ENCODE measurements at places on chromosomes 3 and 15.

- no peak for DNase-seq
Measured at GRCh38 chr3:9172851-9173321, 76.6 kb downstream of the SRGAP3 start.

GRCh38 chr15:83163032-83163431 is 44.6 kb downstream of the HDGFL3 start:
- no peak for DNase-seq

DNA sequence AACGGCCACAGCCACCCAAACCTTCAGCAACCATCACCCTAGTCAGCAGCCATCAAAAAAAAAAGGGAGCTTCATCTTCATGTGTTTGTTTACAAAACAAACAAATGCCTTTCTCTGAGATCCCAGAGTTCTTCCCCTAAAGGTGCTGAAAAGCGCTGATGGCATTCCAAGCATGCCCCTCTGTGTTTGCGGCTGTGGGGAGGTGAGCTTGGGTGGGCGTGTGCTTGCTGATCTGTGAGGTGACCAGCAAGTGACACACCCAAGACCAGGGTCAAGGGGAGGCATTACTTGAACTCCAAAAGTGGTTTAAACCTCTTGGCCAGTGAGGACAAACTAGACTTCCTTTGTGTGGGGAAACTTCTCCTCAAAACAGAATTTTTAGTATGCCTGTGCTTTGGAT is 81.5 kb downstream of the DHX36 start:
- no peak for DNase-seq

- DNase-seq = peak; percentile 37
Measured at GRCh38 chr3:43181202-43181821, 75.4 kb upstream of the POMGNT2 start.

- peak; percentile 12 for DNase-seq
Measured at GRCh38 chr15:25739687-25740121, 123.4 kb downstream of the ATP10A start.

Data from GM12878 (cell line).